ENCODE measurements at places on chromosomes 2 and 18. TPM values are rescaled to one million over a fixed set of nuclear protein-coding genes. Genes with fewer than 3 reads are reported as not detected.

GRCh38 chr2:123770996-123771720, 253.9 kb upstream of the CNTNAP5 start:
- DNase-seq = no peak

Gene NFATC1
- 15.3 TPM for polyA plus RNA-seq

DNA sequence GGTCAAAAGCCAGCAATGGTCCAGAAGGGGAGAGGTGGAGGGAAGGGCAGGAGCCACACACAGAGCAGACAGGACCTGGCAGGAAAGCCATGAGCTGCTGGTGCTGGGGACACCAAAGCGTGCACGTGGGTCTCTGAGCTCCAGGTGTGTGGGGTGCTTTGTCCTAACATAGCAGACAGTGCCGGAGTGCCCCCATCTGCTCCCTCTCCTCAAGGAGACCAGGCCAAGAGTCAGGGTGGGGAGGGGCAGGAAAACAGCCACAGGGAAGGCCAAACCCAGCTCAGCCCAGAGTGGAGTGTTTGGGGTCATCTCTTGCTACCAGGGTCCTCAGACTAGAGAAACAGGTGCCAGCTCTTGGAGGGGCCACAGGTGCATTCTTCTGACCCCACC, 4.2 kb upstream of the GPC1 start:
- no peak for DNase-seq

Gene ACMSD
- polyA plus RNA-seq = not detected

GRCh38 chr2:170739048-170739447, 23.9 kb downstream of the SP5 start:
- no peak for DNase-seq

- DNase-seq = peak; percentile 46
Measured at GRCh38 chr18:49510393-49511115, 23.5 kb upstream of the C18orf32 start.
